Mucosa of gallbladder (tissue), 1 donor: ENCODE measurements at places on chromosomes 3 and 15.
A peak's percentile ranks its signal among the peaks of the same experiment; 100 is the strongest.

GRCh38 chr3:134597390-134597970, 53.3 kb downstream of the KY start:
- DNase-seq = no peak

DNA sequence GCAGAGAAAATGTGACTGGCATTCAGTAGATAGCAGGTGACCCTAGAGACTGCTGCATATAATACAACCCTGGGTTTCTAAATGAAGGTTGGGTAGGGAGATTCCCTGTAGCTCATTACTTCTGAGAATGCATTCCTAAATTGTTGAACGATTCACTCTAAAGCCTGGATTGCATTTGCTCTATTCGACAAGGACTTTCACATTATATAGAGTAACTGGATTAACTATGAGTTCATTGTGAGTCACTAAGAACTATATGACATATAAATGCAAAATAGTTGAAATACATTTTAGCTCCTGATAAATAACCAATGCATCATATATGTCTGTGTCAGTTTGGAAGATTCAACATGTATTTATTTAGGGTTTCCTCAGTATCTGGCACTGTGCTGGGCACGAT, 294.7 kb upstream of the CCDC54 start:
- no peak for DNase-seq

- no peak for DNase-seq
Observed at GRCh38 chr3:62319570-62320243, 53.6 kb downstream of the FEZF2 start.

DNA sequence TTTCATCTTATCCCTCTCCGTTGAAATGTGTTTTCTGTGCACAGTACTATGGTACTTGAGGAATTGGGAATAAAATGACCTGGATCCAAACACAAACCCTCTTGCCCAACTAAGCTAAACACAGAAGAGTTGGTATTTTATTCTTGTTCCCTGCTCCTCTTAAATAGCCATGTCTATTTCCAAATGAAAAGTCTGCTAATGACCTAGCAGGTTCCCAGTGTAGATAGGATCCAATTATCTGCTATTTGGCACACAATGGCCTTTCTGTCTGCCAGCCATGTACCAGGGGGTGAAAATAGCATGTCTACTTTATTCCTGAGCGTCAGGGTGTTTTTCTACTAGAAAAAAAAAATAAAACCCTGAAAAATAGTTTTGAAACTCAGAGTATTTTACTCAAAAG, 657.0 kb upstream of the NAALADL2 start:
- no peak for DNase-seq

- DNase-seq = no peak
Observed at GRCh38 chr3:5809586-5810246, 622.2 kb downstream of the EDEM1 start.

- DNase-seq = peak; percentile 60
Observed at GRCh38 chr3:130759692-130760338, 13.2 kb upstream of the PIK3R4 start.

DNA sequence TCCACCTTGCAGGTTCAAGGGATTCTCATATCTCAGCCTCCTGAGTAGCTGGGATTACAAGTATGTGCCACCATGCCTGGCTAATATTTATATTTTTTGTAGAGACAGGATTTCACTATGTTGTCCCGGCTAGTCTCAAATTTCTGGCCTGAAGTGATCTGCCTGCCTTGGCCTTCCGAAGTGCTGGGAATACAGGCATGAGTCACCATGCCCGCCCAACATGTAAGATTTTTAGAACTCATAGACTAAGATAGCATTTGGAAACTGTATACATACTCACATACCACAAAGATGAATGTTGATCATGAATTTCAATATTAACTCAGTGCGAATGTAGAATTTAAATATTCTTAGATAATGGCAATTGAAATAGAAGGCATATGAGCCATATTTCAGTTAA, 718.9 kb downstream of the NLGN1 start:
- no peak for DNase-seq

GRCh38 chr3:8488411-8488810, 13.2 kb upstream of the LMCD1 start:
- no peak for DNase-seq

- no peak for DNase-seq
Observed at GRCh38 chr3:126963261-126964190, 19.4 kb upstream of the PLXNA1 start.

DNA sequence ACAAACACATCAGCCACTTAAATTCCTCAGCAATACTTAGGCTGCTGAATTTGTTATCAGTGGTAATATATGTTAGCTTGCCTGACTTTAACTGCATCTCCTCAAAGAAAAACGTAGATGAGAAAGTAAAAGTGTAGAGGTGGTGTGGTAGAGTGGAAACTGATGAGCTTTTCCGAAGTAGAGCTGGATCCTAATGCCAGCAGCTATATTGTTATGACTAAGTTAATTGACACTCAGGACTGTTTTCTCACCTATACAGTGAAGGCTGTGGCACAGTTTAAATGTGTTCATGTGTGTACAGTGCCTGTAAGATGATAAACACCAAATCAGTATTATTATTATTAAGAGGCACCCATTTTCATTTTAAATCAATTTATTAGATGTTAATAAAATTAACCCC, 174.9 kb downstream of the TNIK start:
- no peak for DNase-seq

DNA sequence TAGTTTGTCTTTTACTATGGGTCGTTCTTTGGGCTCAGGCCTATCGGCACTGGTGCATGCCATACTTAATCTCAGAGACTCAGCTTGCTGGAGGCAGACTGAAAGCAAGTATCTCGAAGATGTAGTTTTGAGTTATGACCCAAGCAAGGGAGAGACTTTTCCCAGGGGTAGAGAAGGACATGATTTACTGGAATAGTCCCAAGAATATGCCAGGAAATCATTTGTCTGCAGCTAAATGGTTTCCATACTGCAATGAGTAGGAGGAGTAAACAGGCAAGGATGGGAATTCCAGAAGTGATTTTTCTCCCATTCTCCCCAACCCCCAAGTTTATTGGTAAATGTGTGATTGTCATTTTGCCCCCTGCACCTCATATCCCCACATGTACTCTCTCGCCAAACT, 35.4 kb upstream of the LACTB start:
- no peak for DNase-seq

GRCh38 chr15:73777741-73778140, 24.6 kb upstream of the INSYN1 start:
- no peak for DNase-seq

GRCh38 chr3:77102951-77103769, 63.3 kb downstream of the ROBO2 start:
- DNase-seq = no peak

- no peak for DNase-seq
Observed at GRCh38 chr15:99983171-99983885, 250.1 kb upstream of the LYSMD4 start.

- DNase-seq = no peak
Observed at GRCh38 chr3:129625072-129625874, 18.8 kb upstream of the PLXND1 start.

GRCh38 chr3:102223132-102223531, 211.7 kb upstream of the ZPLD1 start:
- no peak for DNase-seq

GRCh38 chr3:51559411-51559888, 20.9 kb downstream of the RAD54L2 start:
- peak; percentile 31 for DNase-seq

DNA sequence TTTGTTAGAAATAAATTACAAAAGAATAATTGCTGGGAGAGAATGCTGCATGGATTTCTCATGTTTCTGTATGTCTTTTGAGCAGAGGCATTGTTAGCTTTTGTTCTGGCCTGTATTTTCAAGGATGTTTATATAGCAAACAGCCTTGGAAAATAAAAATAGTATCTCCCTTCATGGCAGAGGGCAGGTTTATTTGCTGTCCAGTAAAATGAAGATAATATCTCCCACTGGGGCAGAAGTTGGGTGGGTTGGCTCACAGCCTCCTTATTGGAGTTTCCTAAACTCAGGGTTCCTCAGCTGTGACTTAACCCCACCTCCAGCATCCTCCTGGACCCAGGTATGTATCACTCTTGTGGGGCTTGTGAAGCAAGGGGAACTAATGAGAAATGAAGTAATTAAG, 43.7 kb upstream of the THSD4 start:
- DNase-seq = no peak

DNA sequence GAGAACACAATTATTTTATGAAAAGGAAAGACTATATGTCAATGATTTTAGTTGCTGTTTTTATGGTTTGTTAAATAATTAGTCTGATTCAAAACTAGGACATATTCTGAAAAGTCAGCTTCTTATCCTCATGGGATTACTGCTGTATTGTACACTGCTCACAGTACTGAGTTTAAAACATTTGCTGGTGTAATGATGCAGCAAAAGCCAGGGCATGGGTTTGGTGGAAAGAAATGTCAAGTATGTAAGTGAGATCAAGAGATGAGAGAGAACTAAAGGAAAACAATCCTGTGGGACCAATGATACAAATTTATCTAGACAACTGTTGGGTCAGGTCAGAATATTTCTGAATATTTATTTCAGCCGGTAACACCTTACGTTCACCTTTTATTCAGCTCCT, 210.1 kb upstream of the ARHGEF26 start:
- no peak for DNase-seq

DNA sequence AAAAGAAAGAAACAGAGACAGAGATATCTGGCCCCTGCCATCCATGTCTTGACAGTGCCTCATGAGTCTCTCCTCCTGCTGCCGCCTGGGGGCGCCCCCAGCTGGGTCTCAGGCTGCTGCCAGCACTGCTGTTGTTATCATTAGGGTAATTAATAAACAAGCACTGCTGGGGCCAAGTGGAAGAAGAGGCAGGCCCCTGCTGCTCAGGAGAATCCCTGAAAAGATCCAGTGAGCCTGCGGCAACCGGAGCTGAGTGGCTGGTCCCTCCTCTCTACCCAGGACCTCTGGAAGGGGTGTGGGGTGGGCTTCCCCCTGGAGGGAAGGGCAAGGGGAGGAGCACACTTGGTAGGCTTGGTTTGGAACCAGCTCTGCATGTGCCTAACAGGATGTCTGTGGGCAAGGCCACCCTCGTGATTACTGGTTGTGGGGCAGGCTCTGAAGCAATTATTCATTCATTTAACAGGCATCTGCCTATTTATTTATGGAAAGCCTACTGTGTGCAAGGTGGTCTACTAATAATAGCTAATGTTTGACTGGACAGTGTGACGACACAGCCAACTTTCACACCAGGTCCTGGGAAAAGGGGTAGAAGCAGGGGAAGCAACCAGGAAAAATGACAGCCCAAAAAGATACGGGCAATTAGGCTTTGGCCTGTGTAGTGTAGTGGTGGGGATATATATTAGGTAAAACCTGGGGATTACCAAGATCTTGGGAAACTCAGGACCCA, 1.2 kb upstream of the TYRO3 start:
- DNase-seq = peak; percentile 67

GRCh38 chr3:9866639-9867038, 13.4 kb downstream of the CIDEC start:
- DNase-seq = no peak

DNA sequence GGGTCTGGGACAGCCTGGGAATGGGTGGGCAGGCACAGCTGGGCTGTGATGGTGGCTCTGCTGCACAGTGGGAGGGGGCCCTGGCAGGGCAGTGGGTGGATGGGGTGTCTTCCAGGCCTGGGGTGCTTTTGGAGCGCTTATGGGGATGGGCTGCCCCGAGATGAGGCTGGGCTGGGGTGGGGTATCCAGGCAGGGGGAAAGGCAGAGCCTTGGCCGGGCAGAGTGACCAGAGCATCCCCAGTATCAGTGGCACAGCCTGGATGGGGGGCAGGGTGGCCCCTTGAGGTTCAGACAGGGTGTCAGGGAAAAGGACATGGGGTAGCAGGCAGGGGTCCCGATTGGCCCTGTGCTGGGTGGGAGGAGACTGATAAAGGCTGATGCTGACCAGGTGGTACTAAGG, 26.6 kb downstream of the HDAC11 start:
- no peak for DNase-seq

- DNase-seq = no peak
Observed at GRCh38 chr3:197283045-197283444, 15.4 kb downstream of the DLG1 start.

GRCh38 chr15:72491768-72492167, 17.6 kb downstream of the ARIH1 start:
- no peak for DNase-seq
